ENCODE measurements at places on chromosomes 2 and 18.

DNA sequence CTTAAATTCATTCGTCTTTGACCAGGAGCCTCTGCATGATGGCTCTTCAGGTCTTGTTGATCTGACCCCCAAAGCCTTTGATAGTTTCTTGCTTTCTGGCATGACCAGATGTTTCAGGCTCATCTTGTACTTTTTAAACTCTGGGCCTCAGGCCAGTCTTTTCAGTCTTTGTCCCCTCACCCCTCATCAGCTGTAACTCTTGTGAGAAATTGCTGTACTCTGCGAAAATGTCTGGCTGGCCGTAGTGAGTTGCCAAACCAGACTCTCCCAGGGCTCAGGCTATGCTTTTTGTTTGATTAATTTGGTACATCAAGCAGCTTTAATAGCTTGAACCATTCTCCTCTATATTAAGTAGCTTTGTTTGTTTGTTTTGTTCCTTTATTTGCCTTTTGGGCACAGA, 75.9 kb downstream of the BABAM2 start:
- no peak for DNase-seq

GRCh38 chr2:109054865-109055264, 65.8 kb upstream of the EDAR start:
- no peak for DNase-seq

GRCh38 chr2:120230515-120231471, 7.6 kb upstream of the TMEM185B start:
- DNase-seq, result no peak

DNA sequence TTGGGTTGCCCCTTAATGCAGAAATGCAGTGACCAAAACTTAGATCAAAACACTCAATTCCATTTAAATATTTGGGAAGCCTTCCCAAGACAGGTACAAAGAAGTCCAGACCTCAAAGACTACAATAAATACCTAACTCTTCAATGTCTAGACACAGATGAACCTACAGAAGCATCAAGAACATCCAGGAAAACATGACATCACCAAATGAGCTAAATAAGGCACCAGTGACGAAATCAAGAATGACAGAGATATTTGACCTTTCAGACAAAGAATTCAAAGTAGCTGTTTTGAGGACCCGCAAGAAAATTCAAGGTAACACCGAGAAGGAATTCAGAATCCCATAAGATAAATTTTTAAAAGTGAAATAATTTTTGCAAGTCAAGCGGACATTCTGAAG, 140.2 kb downstream of the XIRP2 start:
- no peak for DNase-seq

GRCh38 chr2:231583982-231584381, 8.7 kb upstream of the TEX44 start:
- no peak for DNase-seq

- DNase-seq, result no peak
These were observed 305.9 kb downstream of the CELF4 start for GRCh38 chr18:37259711-37260110.

- DNase-seq, result no peak
These were observed 42.1 kb downstream of the RRM2 start for GRCh38 chr2:10164601-10165000.

GRCh38 chr2:174020026-174020425, 54.9 kb upstream of the SP3 start:
- no peak for DNase-seq

DNA sequence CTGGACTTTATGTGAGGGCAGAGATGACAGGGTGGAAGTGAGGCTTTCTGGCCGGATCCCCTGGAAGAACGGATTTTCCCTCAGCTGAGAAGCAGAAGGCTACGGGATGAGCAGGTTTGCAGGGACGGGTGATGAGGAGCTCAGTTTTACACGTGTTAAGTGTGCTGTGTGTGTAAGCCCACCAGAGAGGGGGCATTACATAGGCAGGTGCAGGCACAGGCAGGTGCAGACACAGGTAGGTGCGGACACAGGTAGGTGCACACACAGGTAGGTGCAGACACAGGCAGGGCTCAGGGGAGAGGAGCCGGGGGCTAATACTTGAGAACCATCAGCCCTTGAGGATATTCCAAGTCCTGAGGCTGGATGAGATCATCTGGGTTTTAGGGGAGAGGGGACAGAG, 107.7 kb downstream of the COPS8 start:
- DNase-seq, result no peak

DNA sequence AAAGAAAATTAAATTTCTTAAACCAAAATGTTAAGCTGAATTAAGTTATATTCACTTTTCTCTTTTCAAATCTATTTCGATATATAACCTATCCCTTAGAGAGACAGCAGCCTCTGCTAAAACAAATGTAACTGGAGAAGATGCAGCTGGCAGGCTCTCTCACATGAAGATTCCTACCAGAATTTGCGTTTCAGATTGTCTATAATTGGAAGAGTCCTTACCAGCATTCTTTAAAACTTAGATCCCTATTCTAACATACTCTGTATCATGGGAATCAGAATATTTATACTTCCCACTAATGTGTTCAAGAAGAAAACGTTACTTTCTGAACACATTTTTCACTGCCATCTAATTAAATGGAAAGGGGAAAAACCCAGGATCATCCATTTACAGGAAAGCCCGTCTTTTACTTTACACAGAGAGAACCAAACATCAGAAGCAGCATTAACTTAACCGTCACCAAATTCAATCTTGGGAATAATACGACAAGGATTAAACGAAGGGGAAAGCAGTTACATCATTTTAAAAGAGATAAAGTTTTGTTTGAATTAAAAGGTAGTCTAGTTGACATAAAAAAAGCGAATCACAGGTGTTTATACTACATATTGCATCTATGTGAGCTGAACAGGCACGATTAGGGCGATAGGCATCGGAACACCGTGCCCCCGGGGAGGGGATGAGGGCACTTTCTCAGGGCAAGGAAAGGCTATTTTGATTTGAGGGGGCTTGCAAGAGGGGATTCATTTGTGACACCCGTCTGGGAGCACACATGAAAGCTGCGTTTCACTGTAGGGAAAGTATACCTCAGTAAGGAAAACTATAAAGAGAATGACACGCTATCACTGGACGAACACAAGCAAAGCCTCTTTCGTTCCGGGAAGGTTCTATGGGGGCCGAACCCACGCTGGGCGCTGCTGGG, 1.3 kb downstream of the PTPN2 start:
- DNase-seq, result no peak

- DNase-seq, result no peak
These were observed 29.3 kb downstream of the SERPINE2 start for GRCh38 chr2:224009605-224010315.

DNA sequence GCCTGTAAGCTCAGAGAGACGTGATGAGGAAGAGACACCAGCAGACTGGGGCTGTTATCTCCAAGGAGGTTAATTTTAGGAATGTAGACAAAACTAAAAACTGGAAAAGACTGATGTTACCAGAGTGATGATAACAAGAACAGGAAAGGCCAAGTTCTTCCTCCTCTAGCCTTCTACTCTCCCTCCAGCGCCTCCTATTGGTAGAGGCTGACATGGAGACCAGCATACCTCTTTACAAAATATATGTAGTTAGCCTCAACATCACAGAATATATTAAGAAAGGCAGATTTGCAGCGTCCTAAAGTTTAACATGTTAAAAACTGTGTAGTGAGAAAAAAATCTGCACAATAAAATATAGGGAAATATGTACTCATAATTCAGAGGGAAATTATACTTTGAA, 66.0 kb downstream of the TCF4 start:
- DNase-seq, result no peak

DNA sequence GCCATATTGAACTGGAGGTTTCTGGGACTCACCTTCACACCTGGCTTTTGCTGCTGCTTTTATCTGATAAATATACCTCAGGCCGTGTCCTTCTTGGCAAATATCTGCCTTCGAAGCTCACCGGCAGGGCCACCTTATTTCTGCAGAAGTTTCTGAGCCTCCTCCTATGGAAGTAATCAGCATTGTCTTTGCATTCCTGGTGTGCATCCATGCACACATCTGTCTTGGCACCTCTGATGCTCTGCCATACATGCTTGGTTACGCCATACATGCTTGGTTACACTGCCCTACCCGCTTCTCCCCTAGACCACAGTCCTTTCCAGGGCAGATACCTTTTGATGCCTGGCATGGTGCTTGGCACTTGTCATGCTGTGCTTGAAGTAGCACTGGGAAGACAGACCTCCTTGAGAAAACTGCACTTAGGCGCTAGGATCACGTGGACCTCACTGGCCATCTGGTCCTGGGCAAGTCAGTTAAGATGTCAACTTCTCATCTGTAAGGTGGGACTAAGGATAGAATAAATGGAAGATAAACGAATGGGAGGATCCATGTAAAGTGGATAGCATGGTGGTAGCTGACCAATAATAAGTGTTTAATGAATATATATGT, 66.8 kb downstream of the ZNF236 start:
- DNase-seq, result no peak

DNA sequence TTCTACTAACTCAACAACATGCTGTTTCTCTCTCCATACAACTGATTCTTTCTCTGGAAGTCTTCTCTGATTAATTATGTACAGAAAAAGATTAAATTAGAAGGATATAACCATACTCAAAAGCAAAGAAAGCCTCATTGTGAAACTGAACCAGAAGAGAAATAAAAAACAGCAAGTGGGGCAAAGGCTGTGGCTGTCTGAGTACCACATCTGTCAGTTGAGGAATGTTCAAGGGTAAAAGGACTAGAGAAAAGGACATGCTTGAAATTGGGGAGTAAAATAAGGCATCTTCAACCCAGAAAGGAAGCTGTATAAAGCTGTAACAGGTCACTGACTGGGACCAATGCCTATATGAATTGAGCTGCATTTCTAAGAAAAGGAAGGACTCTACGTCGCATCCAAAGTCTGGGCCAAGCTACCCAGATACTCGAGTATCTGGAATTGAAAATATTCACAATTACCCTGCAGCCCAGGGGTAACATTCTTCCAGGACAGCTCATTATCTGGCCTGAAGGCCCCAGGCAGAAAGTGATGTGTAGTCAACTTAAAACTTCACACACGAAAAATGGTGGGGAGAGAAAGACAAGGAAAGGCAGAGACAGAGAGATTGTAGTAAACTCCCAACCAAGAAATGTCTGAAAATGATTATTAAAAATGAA, 356.0 kb upstream of the GALNT5 start:
- DNase-seq, result no peak

DNA sequence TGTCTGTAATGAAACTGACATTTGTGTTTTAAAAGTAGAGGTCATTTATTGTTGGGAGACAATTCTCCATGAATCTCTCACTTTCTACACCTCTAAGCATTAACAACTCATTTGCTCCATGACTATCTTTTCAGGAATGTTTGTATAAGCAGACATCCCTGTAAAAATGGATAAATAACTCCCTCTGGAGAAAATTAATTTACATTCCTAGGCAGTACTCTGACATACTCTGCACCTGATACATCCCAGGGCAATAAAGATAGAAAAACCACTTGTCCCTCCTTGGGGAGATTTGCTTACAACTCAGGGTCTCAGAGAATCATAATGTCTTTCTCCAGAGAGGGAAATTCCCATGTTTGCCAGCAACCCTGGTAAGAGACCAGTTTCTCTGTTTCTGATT, 1037.7 kb upstream of the SLC39A10 start:
- no peak for DNase-seq

DNA sequence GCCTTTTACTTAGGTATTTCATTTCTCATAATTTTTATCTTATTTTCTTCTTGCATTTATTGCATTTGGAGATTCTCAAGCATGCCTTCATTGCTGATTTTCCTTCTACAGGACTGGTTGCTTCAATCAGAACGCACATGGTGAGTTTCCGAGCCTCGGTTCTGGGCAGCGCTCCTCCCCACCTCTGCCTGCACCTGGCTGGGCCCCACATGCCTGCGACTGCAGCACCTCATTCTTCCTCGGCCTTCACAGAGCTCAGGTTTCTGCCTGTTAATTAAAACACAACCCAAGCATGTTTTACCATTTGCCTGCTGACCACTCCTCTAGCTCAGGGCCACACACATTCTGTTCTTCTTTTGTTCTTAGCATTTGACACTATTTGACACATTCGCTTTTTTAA, 398.8 kb downstream of the GALR1 start:
- no peak for DNase-seq

DNA sequence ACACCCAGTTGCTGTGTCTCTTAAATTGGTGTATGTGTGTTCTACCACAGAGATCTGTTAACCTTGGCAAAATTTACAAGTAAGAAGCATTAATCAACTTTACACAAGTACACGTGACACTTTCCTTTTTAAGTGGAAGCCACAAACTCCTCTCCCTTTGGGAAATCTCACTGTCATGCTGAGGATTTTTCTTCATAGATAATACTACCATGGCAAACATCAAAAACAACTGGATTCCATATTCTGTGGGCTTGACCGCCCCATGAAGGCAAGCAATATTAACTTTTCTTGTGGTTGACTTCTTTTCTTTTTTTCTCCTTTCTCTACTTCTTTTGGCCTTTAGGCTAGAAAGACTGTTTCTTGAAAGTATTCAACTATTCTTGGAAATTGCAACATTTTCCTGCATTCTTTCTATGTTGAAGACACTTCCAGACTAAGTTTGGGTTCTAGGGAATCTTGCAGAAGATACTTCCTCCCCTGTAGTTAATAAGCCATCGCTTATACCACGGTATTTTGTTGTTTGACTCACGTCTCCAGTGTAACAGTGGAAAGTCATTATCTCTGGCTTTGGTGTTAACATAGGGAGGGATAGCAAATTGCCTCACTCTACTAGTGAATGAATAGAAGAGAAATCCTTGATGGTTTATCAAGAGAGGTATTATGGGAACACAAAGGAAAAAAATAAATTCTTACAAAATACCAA, 79.5 kb downstream of the SLC8A1 start:
- DNase-seq, result no peak

DNA sequence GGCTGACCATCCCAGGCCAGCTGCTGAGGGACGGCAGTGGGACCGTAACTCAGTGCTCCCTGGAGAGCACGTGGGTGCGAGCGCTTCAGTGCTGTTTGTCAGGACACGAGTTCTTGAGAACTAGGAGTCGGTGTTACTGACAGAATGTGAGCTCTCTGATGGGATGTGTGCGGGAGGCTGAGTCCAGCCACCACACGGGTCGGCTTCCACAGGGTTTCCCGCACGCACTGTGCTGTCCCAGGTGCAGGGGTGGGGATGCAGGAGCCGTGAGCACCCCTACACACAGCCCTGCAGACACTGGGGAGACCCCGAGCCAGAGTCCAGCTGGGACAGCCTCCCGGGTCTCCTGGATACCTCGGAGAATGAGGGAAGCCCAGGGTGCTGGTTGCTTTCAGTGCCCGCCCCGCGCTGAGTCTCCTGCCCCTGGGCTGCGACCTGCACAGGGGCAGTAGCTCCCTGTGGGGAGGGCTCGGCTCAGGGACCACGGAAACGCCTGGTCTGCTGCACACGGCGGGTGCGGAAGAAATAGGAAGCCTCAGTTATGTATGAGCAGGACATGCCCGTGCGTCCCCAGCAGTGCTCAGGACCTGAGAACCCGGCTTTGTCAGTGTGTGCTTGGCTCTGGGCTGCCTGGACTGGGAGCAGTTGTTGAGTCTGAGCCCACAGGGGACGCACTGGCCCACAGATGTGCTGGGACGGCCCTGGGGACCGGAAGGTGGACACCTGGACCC, 71.2 kb downstream of the KCNG2 start:
- DNase-seq, result no peak

GRCh38 chr2:48601349-48601748, 16.3 kb upstream of the GTF2A1L start:
- no peak for DNase-seq

Data from effector CD8-positive, alpha-beta T cell (primary cell).